ENCODE measurements at places on chromosomes 7 and 10.
A peak's percentile ranks its signal among the peaks of the same experiment; 100 is the strongest.

DNA sequence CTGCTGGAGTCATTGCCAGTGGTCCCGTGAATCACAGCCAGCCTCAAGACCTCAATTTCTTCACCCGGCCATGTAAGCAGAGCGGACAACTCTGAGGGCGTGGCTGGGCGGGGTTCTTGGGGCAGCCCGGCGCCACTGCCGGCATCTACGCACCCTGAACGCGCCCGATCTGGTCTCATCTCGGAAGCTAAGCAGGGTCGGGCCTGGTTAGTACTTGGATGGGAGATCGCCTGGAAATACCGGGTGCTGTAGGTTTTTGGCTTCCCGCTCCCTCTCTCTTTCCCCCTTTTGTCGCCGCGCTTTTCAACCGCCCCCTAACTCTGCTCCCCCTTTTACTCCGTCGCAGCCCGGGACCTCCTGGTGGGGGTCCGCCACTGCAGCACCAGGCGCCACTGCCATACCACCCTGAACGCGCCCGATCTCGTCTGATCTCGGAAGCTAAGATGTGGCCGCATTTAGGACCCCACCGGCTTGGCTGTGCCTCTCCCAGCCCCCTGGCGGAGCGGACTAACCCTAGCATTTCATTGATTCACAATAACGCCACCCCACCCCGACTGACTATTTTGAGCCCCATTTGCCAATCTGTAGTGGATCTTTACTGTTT, 25.3 kb downstream of the GARIN1A start:
- DNase-seq: peak; percentile 41

DNA sequence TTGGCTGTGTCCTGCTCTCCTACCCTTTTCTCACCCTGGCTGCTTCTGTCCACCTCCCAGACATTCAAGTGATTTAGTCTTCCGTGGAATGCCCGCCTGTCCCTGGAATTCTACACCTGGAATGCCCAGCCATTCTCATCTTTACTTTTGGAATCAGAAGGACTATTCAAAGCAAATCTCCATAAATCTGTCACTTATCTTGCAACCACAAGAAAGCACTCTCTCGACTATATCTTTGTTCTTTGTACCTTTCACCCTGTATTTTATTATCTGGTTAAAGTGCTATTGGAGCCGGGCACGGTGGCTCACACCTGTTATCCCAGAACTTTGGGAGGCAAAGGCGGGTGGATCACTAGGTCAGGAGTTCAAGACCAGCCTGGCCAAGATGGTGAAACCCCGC, 79.3 kb upstream of the KMT2E start:
- DNase-seq: no peak

- DNase-seq: no peak
These were observed 189.6 kb downstream of the ADAM12 start for GRCh38 chr10:126198681-126199080.

DNA sequence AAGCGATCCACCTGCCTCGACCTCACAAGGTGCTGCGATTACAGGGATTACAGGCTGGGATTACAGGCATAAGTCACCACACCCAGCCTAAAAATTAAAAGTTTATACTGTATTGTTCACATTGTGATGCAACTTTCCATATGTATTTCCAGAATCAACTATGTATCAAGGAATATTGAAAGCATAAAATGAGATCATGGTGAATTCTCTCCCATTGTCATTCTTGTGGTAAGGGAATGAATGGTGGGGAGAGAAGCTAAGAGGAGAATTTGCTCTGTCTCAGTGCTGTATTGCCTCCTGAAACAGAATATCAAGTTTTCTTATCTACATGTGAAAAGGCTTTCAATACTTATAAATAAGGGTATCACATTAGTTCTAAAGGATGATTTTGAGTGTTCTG, 81.7 kb downstream of the CD36 start:
- no peak for DNase-seq
